ENCODE measurements at places on chromosomes 7 and 10. TPM values are rescaled to one million over a fixed set of nuclear protein-coding genes. Genes with fewer than 3 reads are reported as not detected.

Gene MLXIPL
- 11.1 TPM for total RNA-seq

DNA sequence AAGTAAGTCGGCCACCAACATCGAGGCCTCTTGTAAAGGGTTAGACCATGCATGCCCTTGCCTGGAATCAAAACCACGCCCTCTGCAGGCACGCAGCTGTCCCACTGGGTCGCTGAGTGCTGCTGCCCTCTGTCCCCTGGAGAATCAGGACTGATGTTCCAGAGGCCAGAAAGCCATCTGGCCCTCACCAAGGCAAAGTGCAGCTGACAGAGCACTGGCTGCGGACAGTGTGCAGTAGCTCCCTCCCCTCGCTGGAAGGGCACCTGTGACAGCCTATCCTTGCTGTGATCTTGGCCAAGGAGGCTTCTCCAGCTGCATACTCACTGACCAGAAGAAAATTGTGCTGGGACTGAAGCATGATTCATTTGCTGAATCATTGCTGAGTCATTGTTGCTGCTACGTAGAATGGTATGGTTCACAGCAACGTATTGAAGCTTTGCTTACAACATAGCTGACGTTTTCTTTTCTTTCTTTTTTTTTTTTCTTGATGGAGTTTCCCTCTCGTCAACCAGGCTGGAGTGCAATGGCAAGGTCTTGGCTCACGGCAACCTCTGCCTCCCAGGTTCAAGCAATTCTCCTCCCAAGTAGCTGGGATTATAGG lies 30.4 kb downstream of the DDC start:
- H3K27ac ChIP-seq = no peak overlapping the region
- DNase-seq = no peak
- no peaks in the 10 kb centered on the region for H3K4me1 ChIP-seq
- H3K4me3 ChIP-seq = no peak overlapping the region
- no peaks in the 10 kb centered on the region for H3K36me3 ChIP-seq

DNA sequence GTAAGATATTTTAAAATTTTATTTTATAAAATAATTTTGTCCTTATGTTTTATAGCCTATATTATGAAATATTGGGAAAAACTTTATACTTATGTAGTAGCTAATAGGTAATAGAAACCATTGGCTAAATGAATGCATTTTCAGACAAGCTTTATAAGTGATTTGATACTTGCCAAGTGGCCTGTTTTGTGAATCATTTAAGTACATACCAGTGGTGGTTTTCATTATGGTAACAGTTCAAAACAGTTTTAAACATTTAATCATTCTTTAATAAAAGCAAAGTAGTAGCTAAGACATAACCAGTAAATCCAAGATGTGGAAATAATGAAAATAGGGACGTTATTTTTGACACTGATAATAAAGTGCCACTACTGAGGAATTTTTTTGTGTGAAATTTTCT lies 182.2 kb downstream of the PHF14 start:
- H3K27ac ChIP-seq = no peak overlapping the region
- no peak overlapping the region for H3K4me3 ChIP-seq
- H3K36me3 ChIP-seq = no peaks in the 10 kb centered on the region
- DNase-seq = no peak
- no peaks in the 10 kb centered on the region for H3K27me3 ChIP-seq
- H3K4me1 ChIP-seq = no peaks in the 10 kb centered on the region

- no peaks in the 10 kb centered on the region for H3K4me1 ChIP-seq
- DNase-seq = no peak
- H3K36me3 ChIP-seq = no peaks in the 10 kb centered on the region
- H3K27ac ChIP-seq = no peak overlapping the region
- no peak overlapping the region for H3K4me3 ChIP-seq
Observed at GRCh38 chr10:131406676-131407392, 95.3 kb upstream of the TCERG1L start.

Gene NACAD
- total RNA-seq = 2.3 TPM

Gene GOLGA7B
- total RNA-seq = 0.98 TPM

DNA sequence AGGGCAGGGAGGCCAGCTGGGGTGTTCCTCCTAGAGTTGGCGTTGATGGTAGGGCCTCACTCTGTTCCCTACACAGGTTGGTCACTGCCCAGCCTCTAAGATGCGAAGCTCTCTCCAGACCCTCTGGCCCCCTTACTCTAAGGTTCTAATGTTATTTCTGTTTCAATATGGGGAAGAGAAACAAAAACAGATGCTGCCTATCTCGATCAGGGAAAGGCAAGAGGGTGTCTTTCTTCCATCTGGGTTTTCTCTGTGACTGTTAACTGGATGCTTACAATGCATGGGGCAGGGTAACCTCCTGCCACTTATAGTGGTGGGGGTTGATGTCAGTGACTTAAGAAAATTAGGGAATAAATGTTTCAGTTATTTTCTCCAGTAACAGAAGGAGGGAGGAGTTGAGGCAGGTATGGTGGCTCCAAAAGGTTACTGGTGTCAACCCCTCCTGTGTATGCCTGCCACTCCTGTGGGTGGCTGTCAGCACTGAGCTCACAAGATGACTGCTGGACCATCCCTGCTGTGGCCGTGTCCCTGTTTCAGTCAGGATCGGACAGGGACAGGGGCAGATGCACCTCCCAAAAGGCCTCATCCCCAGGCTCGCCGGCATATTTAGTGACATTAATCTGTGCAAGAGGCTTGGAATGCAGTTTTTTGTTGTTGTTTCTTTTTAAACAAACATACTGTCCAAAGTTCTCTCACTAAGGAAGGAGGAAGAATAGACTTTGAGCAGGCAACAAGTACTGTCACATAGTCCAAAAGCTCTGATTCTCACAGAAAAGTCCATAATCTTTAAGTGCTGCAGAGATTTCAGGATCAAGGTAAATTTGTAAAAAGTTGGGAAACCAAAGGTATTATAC lies 39.6 kb upstream of the SYPL1 start:
- H3K27me3 ChIP-seq = no peaks in the 10 kb centered on the region
- no peaks in the 10 kb centered on the region for H3K36me3 ChIP-seq
- no peak overlapping the region for H3K27ac ChIP-seq
- no peak for DNase-seq

DNA sequence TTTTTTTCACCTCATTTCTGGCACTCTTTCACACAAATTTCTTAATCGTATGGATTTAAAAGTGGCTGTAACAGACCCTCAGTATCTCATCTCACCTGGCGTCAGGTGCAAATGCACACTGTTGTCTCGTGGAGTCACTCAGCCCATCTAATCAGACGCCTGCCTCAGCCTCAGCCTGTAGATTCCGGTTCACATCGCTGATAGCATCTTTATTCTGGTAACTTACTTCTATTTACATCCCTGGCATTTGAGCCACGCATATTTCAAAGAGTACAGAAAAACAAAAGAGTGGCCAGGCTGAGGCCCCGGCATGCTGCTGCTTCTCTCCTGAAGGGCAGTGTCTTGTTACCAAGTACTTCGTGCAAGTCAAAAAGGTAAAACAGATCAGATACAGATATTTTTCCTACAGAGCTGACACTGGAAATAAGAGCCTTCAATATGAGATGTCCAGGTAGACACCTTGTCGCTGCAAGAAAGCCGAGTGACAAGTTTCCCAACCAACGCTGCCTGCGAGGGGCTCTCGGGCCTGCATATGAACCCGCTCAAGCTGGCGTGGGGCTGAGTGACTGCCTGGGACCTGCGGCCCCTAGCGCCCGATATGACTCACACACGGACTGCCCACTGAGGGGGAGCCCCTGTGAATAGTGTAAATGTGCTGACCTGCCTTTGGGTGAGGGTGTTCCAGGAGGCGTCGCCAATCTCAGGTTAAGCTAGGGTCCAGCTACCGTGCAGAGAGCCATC lies 4.3 kb downstream of the VIPR2 start:
- H3K36me3 ChIP-seq = no peaks in the 10 kb centered on the region
- peaks cover 10% of the 10 kb centered on the region for H3K4me1 ChIP-seq
- H3K27ac ChIP-seq = no peak overlapping the region

GRCh38 chr7:157136372-157136771 lies 2.4 kb upstream of the UBE3C start:
- H3K27ac ChIP-seq = no peak overlapping the region
- H3K36me3 ChIP-seq = peaks cover 8% of the 10 kb centered on the region

Gene ZC3HAV1L
- total RNA-seq = 6.4 TPM

DNA sequence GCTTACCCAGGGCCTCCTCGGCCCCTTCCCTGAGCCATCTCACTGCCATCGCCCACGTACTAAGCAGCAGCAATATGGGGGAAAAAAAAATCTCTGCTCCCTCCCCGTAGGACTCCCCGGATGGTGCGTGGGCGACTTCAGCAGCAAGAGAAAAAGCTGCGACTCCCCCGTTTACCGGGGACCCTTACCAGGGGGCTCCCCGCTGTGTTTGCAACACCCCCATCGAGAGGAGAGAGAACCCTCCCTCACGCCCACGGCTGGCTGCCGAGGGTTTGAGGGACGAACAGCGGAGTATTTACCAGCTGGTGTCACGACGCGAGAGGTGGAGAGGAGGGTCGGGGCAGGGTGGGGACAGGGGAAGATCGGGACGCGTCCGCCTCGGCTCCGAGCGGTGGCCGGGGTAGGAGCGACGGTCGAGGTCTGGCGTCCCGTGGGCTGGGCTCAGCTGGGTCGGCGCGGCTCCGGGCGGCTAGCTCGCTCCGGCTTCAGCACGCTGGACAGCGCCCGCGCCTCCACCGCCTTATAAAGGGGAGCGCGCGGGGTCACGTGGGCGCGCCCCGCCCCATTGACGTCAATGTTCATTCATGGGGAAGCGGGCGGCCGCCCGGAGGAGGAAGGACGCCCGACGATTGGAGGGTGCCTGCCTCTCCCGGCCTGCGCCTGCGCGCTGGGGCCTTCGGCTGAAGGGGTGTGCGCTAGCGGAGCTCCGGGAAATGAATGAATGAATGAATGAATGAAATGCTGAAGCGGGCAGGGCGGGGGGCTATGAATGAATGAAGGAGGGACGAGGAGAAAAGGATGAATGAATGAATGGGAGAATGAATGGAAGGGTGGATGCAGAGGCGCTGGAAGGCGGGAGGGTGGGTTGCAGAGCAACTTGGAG lies at the start of gene VGF:
TSS of gene VGF (minus strand) at position 495 of the 883 bp plus-strand sequence. CDS start 726 bp downstream, outside the sequence.
- peaks cover 38% of the 10 kb centered on the region for H3K4me1 ChIP-seq
- no peak within 1 kb of the TSS for H3K27ac ChIP-seq
- peak; percentile 96 for DNase-seq
- H3K36me3 ChIP-seq = no peaks in the 10 kb centered on the region
- H3K27me3 ChIP-seq = peaks cover 74% of the 10 kb centered on the region

GRCh38 chr7:105325216-105325904 lies 63.4 kb downstream of the SRPK2 start:
- no peaks in the 10 kb centered on the region for H3K4me1 ChIP-seq
- H3K4me3 ChIP-seq = no peak overlapping the region
- no peak for DNase-seq
- H3K27me3 ChIP-seq = no peaks in the 10 kb centered on the region
- H3K27ac ChIP-seq = no peak overlapping the region

DNA sequence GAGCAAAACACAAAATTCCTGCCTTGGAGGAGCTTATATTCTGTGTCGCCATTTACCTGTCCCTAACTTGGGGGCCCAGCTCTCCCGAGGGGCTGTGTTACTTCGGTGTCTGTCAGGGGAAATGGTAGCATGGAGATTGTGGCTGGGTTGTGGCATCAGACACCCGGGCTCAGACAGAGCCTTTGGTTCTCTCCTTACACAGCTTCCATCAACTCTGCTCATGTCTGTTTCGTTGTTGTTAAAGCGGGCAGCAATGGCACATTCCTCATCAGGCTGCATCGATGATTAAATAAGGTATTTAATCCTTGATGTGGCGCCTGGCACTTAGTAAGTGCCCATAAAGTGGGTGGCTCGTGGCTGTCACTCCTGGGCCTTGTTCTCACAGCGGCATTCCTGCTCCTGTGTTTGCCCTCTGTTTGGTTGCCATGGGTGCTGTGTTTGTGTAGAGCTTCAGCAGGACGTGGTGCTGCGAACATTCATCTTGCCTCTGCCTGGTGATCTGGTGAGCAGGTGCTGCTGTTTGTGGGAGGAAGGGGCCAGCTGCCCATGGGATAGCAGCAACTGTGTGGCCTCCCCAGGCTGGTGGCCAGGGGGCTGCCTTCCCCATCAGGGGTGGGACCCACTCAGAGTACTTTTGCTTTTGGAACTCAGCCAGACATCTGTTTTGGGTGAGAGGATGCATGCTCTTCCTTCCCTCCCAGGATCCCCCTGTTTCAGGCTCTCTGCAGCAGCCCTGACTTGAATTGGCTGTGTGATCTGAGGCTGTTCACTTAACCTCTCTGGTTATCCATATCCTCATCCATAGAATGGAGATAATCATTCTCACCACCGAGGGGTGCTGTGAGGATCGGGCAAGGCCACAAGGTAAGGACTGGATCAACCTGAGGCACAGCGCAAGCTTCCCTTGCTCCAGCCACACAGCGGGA lies 207.2 kb upstream of the SVIL start:
- peak; percentile 67 for DNase-seq
- H3K27ac ChIP-seq = peak overlapping the region; percentile 24
- no peaks in the 10 kb centered on the region for H3K4me1 ChIP-seq
- no peak overlapping the region for H3K4me3 ChIP-seq
- no peaks in the 10 kb centered on the region for H3K27me3 ChIP-seq

- DNase-seq = no peak
- no peaks in the 10 kb centered on the region for H3K4me1 ChIP-seq
- no peak overlapping the region for H3K27ac ChIP-seq
- H3K4me3 ChIP-seq = no peak overlapping the region
- H3K36me3 ChIP-seq = no peaks in the 10 kb centered on the region
Observed at GRCh38 chr7:137825489-137825888, 21.3 kb downstream of the DGKI start.

DNA sequence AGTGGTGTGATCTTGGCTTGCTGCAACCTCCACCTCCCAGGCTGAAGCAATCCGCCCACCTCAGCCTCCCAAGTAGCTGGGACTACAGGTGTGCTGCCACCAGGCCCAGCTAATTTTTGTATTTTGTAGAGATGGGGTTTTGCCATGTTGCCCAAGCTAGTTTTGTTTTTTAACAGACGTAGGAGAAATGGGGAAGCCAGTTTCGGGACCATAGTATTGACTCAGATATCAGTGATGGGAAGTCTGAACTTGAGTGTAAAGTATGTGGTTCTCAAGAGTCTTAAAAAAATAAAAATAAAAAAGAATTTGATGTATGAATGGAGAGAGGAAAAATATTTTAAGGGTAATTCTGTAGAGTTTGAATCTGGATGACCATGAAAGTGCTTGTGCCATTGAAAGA lies 34.2 kb downstream of the SP4 start:
- H3K27ac ChIP-seq = no peak overlapping the region
- H3K4me3 ChIP-seq = no peak overlapping the region
- no peak for DNase-seq
- H3K27me3 ChIP-seq = no peaks in the 10 kb centered on the region
- no peaks in the 10 kb centered on the region for H3K36me3 ChIP-seq

GRCh38 chr10:61283066-61283465 lies 170.1 kb downstream of the TMEM26 start:
- H3K27me3 ChIP-seq = no peaks in the 10 kb centered on the region
- no peak for DNase-seq
- H3K36me3 ChIP-seq = no peaks in the 10 kb centered on the region
- peaks cover 12% of the 10 kb centered on the region for H3K4me1 ChIP-seq
- H3K27ac ChIP-seq = no peak overlapping the region

Gene AGR2
- total RNA-seq = 66.3 TPM

GRCh38 chr10:85916286-85916685 lies 450.3 kb downstream of the GRID1 start:
- H3K27ac ChIP-seq = no peak overlapping the region
- H3K27me3 ChIP-seq = no peaks in the 10 kb centered on the region
- H3K4me3 ChIP-seq = no peak overlapping the region
- H3K4me1 ChIP-seq = no peaks in the 10 kb centered on the region
- DNase-seq = no peak

Gene INMT
- 501 TPM for total RNA-seq

GRCh38 chr10:58393317-58393716 lies 8.1 kb downstream of the TFAM start:
- no peaks in the 10 kb centered on the region for H3K4me1 ChIP-seq
- no peak overlapping the region for H3K27ac ChIP-seq
- peaks cover 93% of the 10 kb centered on the region for H3K36me3 ChIP-seq
- DNase-seq = no peak
- no peaks in the 10 kb centered on the region for H3K27me3 ChIP-seq

Measured in upper lobe of right lung (tissue), 1 donor.